ENCODE measurements at places on chromosomes 7 and 10. TPM values are rescaled to one million over a fixed set of nuclear protein-coding genes. Genes with fewer than 3 reads are reported as not detected.

Gene BAMBI
- total RNA-seq = 5.8 TPM

Gene LHFPL3
- total RNA-seq = not detected

Gene UCN3
- not detected for total RNA-seq

Gene ZNF735
- total RNA-seq = not detected

Gene HOXA2
- not detected for total RNA-seq

Gene SPDYE2B
- not detected for total RNA-seq

Gene NUTM2E
- 0.86 TPM for total RNA-seq

Gene NRG3
- total RNA-seq = 3.2 TPM

Gene PNLIPRP3
- not detected for total RNA-seq

Gene CLEC2L
- 3.1 TPM for total RNA-seq

Gene CALHM2
- 0.44 TPM for total RNA-seq

Gene AASS
- 37.0 TPM for total RNA-seq

Gene LRRD1
- total RNA-seq = 0.15 TPM

Gene UNC5B
- 22.6 TPM for total RNA-seq

Gene ABCB1
- 0.78 TPM for total RNA-seq

Gene ITGB8
- total RNA-seq = 19.0 TPM

Gene FOXI2
- total RNA-seq = 0.17 TPM

Gene KCNMA1
- total RNA-seq = 3.2 TPM

Gene UCMA
- total RNA-seq = not detected
